ENCODE measurements at places on chromosomes 5 and 9.

GRCh38 chr9:6834306-6834705 is 76.5 kb downstream of the KDM4C start:
- DNase-seq = no peak

- no peak for DNase-seq
These were observed 124.4 kb downstream of the RFX3 start for GRCh38 chr9:3401221-3401954.

DNA sequence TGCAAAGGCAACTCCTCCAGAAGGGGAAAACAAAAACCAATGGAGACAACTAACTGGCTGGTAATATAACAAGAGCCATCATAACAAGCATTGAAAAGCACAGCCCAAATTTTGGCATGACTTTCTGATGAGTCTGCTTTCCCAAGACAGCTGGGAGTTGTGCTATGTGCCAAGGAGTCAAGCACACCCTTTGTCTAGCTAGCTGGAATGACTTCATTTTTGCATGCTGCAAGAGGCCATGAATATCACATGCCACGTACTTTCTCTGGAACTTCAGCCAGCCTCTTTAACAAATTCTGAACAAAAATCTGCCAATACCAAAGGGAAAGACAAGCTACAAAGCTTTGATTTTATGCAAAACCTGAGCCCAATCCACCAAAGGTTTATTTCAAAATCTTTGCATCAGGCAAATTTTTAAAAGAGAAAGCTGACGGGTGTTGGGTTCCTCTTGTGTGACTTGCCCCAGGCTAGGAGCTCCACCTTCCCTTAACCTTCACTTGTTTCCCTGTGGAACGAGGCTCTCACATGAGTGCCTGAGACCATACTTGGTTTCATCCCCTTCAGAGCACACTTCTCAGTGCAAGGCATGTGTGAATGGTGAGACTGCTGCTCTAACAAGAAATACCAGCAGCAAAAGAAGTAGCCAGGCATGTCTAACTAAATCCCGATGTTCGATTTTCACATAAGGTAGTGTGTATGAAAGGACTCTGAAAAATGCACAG is 47.3 kb downstream of the S1PR3 start:
- no peak for DNase-seq

GRCh38 chr5:160516696-160517530 is 95.3 kb downstream of the PTTG1 start:
- DNase-seq = no peak

DNA sequence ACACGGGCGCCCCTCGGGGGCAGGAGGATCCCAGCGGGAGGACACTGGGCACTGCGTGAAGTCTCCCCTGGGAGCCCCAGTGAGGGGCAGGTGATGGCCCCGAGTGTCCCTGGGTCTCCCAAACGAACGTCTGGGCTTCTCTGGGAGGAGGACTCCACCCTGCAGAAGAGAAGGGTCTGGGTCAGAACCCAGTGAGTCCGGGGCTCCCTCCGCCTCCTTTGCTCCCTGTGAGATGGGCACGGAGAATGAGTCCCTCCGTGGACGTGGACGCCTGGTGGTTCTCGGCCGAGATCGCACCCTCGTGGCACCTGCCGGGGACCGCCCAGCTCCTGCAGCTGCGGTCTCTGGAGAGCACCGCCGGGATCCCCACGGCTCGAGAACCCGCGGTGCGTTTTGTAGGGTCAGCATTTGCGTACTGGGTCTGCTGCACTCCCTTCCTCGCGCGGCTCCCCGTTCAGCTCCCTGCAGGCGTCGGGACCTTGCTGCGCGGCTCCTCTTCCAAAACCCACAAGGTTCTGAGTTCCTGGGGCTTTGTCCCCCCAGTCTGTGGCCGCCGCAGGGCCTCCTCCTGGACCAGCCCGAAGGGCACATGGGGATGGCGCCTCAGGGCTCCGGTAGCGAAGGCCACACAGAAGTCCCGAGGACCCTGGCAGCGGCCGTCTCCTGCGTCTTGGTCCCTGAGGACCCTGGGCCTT is 10.2 kb upstream of the CEP72 start:
- no peak for DNase-seq

- DNase-seq = no peak
These were observed 18.6 kb downstream of the MED10 start for GRCh38 chr5:6359555-6360322.

- no peak for DNase-seq
These were observed 151.0 kb upstream of the PAPPA start for GRCh38 chr9:116002624-116003023.

GRCh38 chr5:166165596-166165995 is 2125.8 kb upstream of the WWC1 start:
- no peak for DNase-seq

DNA sequence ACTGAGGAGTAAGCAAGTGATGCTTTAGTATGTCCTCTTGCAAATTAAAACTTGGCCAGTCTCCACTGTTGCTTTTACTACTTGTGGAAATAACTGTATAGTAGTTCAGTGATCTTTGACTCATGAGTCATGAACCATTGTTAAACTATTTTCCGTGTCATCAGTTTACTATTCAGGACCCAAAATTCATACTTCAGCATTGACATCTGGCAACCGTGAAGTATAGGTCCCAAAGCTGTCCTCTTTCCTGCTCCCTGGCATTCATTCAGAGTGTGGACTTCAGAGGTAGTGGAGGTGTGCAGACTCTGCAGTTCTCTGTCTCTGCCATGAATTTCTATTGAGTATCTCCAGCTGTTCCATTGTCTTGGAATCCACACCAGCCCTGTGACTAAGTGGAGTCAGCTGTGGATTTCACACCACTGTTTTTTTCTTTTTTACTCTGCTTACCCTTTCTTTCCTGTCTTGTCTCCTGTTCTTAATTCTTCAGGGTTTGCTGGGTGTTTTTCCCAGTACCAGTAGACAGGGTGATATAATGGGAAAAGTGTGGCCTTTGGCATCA is 7.5 kb downstream of the TDRD7 start:
- DNase-seq = no peak

DNA sequence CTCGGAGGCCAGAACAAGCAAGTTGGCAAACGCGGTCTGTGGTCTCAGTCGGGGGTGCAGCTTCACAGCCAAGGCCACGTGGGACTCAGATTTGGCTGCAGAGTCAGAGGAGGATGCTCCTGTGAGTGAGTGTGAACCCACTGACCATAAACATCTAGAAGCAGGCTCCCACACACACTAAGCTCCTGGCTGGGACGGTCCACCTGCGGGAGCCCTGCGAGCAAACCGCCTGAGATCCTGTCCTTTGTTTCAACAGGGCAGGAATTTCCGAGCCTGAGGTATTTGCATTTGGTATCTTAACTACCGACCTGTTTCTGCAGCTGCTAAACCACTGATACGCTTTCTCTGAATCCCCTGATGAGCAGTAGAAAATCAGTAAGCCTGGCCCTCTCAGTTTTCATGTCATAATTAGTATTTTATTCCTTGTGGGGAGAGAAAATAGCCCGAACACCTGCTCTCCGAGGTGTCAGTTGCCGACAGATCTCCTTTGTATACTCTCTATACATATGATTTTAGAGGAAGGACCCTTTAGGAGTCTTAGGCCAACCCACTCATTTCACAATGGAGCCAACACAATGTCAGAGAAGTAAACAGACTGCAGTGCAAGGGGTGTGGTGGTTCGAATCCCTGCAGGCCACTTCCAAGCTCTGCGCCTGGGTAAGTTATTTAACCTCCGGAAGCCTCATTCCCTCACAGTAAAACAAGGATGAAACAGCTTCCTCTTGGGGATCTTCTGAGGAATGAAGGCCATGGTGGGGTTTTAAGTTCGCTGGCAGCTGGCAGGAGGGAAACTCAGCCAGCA is 40.9 kb upstream of the PWWP2A start:
- no peak for DNase-seq

GRCh38 chr9:133707065-133707762 is 30.9 kb downstream of the SARDH start:
- DNase-seq = no peak

GRCh38 chr5:6347165-6347564 is 31.2 kb downstream of the MED10 start:
- DNase-seq = no peak

GRCh38 chr9:63728287-63728686 is 1556.7 kb downstream of the FOXD4L5 start:
- DNase-seq = no peak
